Activated CD4-positive, alpha-beta memory T cell treated with anti-CD3 and anti-CD28 coated beads for 36 hours (primary cell): ENCODE measurements at places on chromosomes 1 and 21.

DNA sequence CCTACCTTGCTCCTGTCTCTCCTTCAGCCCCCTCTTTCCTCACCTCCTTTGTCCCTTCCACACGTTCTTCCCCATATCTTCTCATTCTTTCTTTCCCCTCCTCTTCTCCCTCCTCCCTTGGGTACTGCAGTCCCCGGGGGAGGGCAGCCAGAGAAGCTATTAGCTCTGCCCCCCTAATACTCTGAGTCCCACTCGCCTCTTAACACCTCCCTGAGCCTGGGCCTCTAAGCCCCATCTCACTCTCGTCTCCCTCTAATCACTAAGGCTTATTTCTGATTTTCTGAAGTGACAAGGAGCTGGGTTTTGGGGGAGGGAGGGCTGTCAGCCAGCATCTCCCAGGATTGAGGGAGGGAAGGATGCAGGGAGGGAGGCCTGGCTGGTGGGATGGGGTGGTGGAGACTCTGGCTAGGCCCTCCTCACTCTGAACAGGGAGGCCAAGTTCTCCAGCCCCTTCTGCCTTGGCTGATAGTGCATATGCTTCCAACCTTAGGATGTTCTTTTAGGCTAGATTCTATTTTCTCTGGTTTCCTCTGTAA is 25.6 kb upstream of the DMBX1 start:
- H3K27ac ChIP-seq = no peak overlapping the region
- H3K36me3 ChIP-seq = no peaks in the 10 kb centered on the region
- no peak overlapping the region for H3K4me3 ChIP-seq
- H3K27me3 ChIP-seq = peaks cover 32% of the 10 kb centered on the region
- DNase-seq = no peak
- peaks cover 10% of the 10 kb centered on the region for H3K4me1 ChIP-seq

DNA sequence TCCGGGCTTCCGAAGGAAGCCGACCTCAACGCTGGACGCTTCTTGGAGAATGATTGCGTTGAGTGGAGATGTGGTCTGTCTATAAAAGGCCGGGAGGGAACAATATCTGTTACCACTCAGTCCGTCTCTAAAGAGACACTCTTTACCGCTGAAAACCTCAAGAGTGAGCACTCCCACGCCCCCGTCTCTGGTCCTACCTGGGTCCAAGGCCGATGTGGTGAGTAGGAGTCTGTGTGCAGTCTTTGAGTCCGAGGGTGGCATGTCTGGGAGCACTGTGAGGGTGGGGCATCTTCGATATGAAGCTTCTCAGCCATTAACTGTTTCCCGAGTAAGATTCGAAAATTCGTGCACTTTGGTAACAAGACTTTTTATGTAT is 576 bp downstream of the ZFP69 start:
- H3K4me3 ChIP-seq = peak overlapping the region; percentile 78
- no peaks in the 10 kb centered on the region for H3K27me3 ChIP-seq
- DNase-seq = peak; percentile 41
- peaks cover 38% of the 10 kb centered on the region for H3K36me3 ChIP-seq
- H3K27ac ChIP-seq = peak overlapping the region; percentile 65

DNA sequence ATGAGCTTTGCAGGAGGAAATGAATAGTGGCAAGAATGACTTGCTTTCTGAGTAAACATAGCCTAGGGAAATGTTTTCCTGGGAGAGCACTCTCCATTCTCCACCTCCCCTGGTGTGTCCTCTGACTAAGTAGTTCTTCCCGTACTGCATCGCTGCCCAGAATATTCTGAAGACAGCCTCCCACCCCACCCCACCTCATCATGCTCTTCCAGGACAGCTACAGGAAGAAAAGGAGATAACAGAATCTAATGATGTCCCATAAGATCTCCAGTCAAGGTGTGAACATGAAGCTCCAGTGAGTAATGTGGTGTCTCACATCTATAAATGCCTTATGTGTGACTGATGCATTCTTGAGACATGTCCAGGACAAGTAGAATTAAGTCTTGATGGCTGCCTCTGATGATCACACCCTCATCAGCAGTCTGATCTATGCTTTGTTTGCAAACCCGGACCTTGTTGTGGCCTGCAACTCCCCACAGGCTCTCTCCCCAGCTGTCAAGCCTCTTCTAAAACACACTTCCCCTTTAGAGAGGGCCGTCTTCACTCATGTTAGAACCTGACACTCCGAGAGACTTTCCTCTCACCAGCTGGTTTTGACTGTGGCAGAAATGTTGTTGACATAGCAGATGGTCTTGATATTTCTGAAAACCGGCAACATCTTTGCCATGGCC is 183.0 kb downstream of the CYYR1 start:
- H3K4me3 ChIP-seq = no peak overlapping the region
- H3K27ac ChIP-seq = no peak overlapping the region
- no peaks in the 10 kb centered on the region for H3K4me1 ChIP-seq
- H3K36me3 ChIP-seq = no peaks in the 10 kb centered on the region
- DNase-seq = no peak

GRCh38 chr1:106962591-106962990 is 93.9 kb upstream of the PRMT6 start:
- H3K4me1 ChIP-seq = no peaks in the 10 kb centered on the region
- H3K27ac ChIP-seq = no peak overlapping the region
- H3K36me3 ChIP-seq = no peaks in the 10 kb centered on the region
- H3K27me3 ChIP-seq = peaks cover 2% of the 10 kb centered on the region
- no peak for DNase-seq

DNA sequence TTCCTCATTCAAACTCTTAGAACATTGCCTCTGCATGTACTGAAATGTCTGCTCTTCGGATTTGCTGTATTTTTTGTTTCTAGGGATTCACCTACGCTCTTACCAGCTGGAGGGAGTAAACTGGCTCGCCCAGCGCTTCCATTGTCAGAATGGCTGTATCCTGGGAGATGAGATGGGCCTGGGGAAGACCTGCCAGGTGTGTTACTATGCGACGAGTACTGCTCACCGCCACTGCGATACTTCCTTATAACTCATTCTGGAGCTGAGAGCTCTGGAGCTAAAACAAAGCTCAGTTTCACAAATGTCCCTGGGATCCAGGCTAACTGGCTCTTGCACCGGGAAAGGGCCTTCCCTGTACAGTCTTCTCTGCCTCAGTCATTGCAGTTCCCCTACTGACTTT is 10.1 kb downstream of the CHD1L start:
- H3K36me3 ChIP-seq = peaks cover 26% of the 10 kb centered on the region
- no peak overlapping the region for H3K4me3 ChIP-seq
- H3K27me3 ChIP-seq = no peaks in the 10 kb centered on the region
- H3K27ac ChIP-seq = no peak overlapping the region
- H3K4me1 ChIP-seq = peaks cover 19% of the 10 kb centered on the region

GRCh38 chr21:29290240-29290639 is 8.5 kb upstream of the BACH1 start:
- H3K4me3 ChIP-seq = no peak overlapping the region
- H3K27ac ChIP-seq = no peak overlapping the region
- peaks cover under 1% of the 10 kb centered on the region for H3K27me3 ChIP-seq
- peaks cover 17% of the 10 kb centered on the region for H3K4me1 ChIP-seq
- DNase-seq = no peak

- H3K27me3 ChIP-seq = no peaks in the 10 kb centered on the region
- peaks cover 55% of the 10 kb centered on the region for H3K36me3 ChIP-seq
- H3K4me1 ChIP-seq = no peaks in the 10 kb centered on the region
- H3K4me3 ChIP-seq = no peak overlapping the region
- H3K27ac ChIP-seq = no peak overlapping the region
Measured at GRCh38 chr1:21233490-21233889, 56.8 kb downstream of the ECE1 start.

DNA sequence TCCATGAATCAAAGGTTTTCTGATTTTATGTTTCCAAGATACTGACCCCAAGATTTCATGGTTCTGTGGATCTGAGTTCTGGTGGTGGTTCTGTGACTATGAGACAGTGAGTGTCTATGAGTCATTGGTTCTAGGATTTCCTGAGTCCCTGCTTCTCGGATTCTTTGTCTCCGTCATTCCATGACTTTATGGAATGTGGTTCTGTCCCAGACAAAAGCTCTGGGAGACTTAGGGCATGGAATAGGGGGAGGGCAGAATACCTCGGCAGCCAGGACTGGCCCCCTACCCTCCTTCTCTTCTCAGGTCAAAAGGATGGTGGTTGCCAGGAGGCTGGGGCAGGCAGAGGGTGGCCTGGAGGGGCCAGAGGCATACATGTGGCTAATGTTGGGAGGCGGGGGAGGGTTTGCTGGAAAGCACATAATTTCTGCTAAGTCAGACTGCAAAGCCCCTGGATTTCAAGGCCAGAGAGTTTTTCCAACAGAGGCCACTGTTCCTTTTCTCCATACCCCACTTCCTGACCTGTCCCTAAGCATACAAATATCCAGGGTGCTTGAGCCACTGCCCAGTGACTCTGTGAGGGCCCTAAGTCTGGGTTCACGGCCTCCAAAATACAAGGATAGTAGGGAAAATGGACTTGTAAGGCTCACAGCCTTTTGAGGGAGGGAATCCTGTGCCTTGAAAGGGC is 17.2 kb downstream of the CDCP2 start:
- no peak for DNase-seq
- H3K27ac ChIP-seq = no peak overlapping the region
- H3K4me1 ChIP-seq = no peaks in the 10 kb centered on the region
- no peaks in the 10 kb centered on the region for H3K36me3 ChIP-seq
- no peak overlapping the region for H3K4me3 ChIP-seq

GRCh38 chr1:198879711-198880306 is 241.0 kb downstream of the PTPRC start:
- H3K27ac ChIP-seq = no peak overlapping the region
- no peak for DNase-seq
- H3K27me3 ChIP-seq = no peaks in the 10 kb centered on the region

- H3K4me1 ChIP-seq = no peaks in the 10 kb centered on the region
- H3K27ac ChIP-seq = no peak overlapping the region
- peaks cover 13% of the 10 kb centered on the region for H3K27me3 ChIP-seq
- DNase-seq = no peak
Measured at GRCh38 chr1:53688381-53689102, 50.4 kb downstream of the GLIS1 start.

GRCh38 chr1:88608139-88608943 is 75.7 kb upstream of the PKN2 start:
- H3K4me1 ChIP-seq = no peaks in the 10 kb centered on the region
- no peak overlapping the region for H3K4me3 ChIP-seq
- no peak overlapping the region for H3K27ac ChIP-seq

DNA sequence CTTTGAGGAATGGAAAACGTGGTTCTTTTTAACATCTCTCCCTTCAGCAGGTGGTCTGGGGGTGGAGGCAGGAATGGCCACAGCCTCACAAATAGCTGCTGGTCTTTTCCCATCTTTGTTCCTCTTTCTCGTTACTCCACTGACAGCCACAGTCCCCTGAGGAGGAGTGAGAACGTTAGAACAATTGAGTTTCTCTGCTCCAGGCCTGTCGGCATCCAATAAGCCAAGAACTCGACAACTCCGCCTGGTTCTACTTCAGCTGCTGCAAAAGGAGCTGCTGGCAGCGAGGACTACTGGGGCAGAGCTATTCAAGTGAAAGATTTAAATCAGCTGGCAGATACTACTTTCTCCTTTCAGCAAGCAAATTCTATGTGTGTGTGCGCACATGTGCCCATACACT is 169.5 kb upstream of the GALNT2 start:
- H3K36me3 ChIP-seq = peaks cover 2% of the 10 kb centered on the region
- no peak overlapping the region for H3K4me3 ChIP-seq
- DNase-seq = no peak
- H3K27me3 ChIP-seq = peaks cover 49% of the 10 kb centered on the region

DNA sequence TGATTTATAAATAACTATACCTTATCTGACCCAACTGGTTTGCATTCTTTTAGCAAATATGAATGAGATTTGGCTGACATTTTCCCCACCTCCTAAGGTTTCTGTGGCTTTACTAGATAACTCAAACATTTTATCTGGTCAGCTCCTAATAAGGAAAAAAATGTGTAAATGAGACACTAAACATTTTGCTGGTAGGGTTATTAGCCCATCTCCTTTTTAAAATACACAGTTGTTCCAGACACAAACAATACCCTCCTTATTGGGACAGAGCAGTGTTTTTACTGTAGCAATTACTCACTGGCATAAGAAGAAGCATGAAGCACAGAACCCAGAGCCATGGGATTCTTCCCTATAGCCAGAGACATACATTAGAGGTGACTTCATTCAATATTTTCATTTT is 53.8 kb upstream of the NUF2 start:
- peaks cover 7% of the 10 kb centered on the region for H3K36me3 ChIP-seq
- no peaks in the 10 kb centered on the region for H3K27me3 ChIP-seq
- no peak for DNase-seq
- H3K27ac ChIP-seq = no peak overlapping the region

DNA sequence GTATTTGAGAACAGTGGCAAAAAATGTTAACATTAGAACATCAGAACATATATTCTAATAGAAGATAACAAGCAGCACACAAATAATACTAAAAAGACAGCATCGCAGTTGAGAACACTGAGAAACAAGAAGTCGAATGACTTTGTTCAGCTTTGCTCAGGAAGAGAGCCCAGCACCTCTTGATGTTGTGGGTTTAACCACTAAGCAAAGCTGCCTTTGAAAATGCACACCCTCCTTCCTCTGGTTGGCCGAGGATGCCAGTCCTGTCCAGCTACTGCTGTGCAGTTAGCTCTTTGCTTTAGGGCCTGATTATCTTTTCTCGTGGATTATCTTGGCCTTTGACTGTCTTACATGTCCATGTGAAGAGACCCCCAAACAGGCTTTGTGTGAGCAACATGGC is 60.5 kb downstream of the SPATA46 start:
- H3K4me1 ChIP-seq = no peaks in the 10 kb centered on the region
- H3K27me3 ChIP-seq = peaks cover 20% of the 10 kb centered on the region
- H3K4me3 ChIP-seq = no peak overlapping the region

DNA sequence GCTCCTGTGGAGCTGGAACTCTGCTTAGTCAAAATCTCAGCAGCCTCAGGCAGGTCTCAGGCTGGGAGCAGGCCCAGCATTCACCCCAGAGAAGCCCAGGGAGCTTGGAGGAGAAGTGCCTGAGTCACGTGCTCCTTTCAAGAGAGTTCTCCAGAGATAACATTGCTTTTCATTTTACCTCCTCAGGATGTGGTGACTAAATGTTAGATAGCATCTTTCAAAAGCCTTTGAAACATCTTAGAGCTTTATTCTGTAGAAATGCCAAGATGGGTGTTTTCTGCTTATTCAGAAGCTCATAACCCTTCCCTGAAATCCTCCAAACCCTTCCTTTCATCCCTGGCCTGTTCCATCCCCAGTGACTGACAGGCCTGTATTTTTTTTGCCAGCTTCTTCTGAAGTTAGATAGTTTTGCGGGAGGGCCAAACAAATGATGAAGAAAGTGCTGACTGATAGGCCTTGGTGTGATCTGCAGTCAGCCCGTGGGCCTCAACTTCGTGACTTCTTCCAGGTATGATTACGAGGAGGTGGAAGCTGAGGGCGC is 58.0 kb downstream of the PGM1 start:
- peaks cover 19% of the 10 kb centered on the region for H3K36me3 ChIP-seq
- no peaks in the 10 kb centered on the region for H3K27me3 ChIP-seq
- peak; percentile 54 for DNase-seq
- peaks cover 33% of the 10 kb centered on the region for H3K4me1 ChIP-seq
- peak overlapping the region; percentile 95 for H3K27ac ChIP-seq

GRCh38 chr1:199859491-199859933 is 168.0 kb upstream of the NR5A2 start:
- H3K27me3 ChIP-seq = peaks cover 12% of the 10 kb centered on the region
- no peak overlapping the region for H3K27ac ChIP-seq
- H3K4me3 ChIP-seq = no peak overlapping the region
- peaks cover 4% of the 10 kb centered on the region for H3K4me1 ChIP-seq
- DNase-seq = no peak
- H3K36me3 ChIP-seq = no peaks in the 10 kb centered on the region

GRCh38 chr1:218847089-218847768 is 326.4 kb upstream of the LYPLAL1 start:
- no peaks in the 10 kb centered on the region for H3K27me3 ChIP-seq
- no peak for DNase-seq
- H3K4me1 ChIP-seq = no peaks in the 10 kb centered on the region
- no peak overlapping the region for H3K4me3 ChIP-seq
